ENCODE measurements at places on chromosomes 1 and 21. TPM values are rescaled to one million over a fixed set of nuclear protein-coding genes. Genes with fewer than 3 reads are reported as not detected.

Gene EPHB2
- total RNA-seq, result 21.0 TPM

Gene TEKT2
- total RNA-seq, result not detected

Gene CPLANE2
- 9.6 TPM for total RNA-seq

Gene PGD
- total RNA-seq, result 162 TPM

Gene SPATA1
- total RNA-seq, result 2.9 TPM

Gene HEYL
- total RNA-seq, result 0.12 TPM

Gene RGS16
- total RNA-seq, result 1.5 TPM

Gene GJC2
- total RNA-seq, result 2.2 TPM

Gene DSCAM
- not detected for total RNA-seq

Gene GBP3
- total RNA-seq, result 24.9 TPM

Gene SLAMF8
- not detected for total RNA-seq

Gene FNDC7
- total RNA-seq, result not detected

Gene CHIT1
- total RNA-seq, result not detected

Gene CCDC185
- not detected for total RNA-seq

Gene TNFRSF9
- total RNA-seq, result 0.04 TPM

Gene SDC3
- total RNA-seq, result 10.0 TPM

Gene OVAAL
- not detected for total RNA-seq

Gene RNF207
- 95.4 TPM for total RNA-seq

Gene VCAM1
- not detected for total RNA-seq

Gene CDC20
- total RNA-seq, result 349 TPM

Gene TRPM2
- total RNA-seq, result 50.0 TPM

Gene OPRD1
- total RNA-seq, result not detected

Gene ISG20L2
- total RNA-seq, result 39.2 TPM

Gene RPE65
- not detected for total RNA-seq

Gene RIPPLY3
- 11.4 TPM for total RNA-seq

Gene SPRR2F
- not detected for total RNA-seq

Gene IFNGR2
- total RNA-seq, result 37.8 TPM

Gene BSND
- total RNA-seq, result not detected

Gene CDK18
- 16.4 TPM for total RNA-seq

Gene VTCN1
- total RNA-seq, result 0.12 TPM

Gene MROH9
- total RNA-seq, result not detected

All from PC-3 (cell line).